ENCODE measurements at places on chromosomes 5 and 9. TPM values are rescaled to one million over a fixed set of nuclear protein-coding genes. Genes with fewer than 3 reads are reported as not detected.

The NEUROG1 gene
- not detected for total RNA-seq

DNA sequence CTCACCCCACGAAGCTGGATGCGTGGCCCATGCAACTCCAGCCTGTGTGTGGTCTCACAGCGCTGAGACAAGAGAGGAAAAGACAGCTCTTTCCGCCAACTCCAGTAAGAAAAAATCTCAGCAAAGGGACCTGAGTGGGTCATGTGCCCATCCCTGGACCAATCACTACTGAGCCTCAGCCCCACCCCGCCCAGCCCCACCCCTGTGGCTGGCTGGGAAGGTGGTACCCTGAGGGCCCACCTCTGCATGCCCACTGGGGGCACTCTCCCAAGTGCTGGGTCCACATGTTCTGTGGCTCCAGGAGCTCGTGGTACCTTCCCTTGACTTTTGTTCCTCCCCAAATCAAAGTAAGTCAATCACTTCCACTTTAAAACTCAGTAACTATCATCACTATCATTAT lies 105.1 kb upstream of the SMIM23 start:
- peaks cover 9% of the 10 kb centered on the region for H3K4me1 ChIP-seq
- peaks cover 27% of the 10 kb centered on the region for H3K27me3 ChIP-seq
- no peak overlapping the region for H3K27ac ChIP-seq
- DNase-seq: no peak
- H3K36me3 ChIP-seq: no peaks in the 10 kb centered on the region

The IFNB1 gene
- total RNA-seq: 0.57 TPM

The TAF11L9 gene
- not detected for total RNA-seq

The PLCXD3 gene
- total RNA-seq: not detected

DNA sequence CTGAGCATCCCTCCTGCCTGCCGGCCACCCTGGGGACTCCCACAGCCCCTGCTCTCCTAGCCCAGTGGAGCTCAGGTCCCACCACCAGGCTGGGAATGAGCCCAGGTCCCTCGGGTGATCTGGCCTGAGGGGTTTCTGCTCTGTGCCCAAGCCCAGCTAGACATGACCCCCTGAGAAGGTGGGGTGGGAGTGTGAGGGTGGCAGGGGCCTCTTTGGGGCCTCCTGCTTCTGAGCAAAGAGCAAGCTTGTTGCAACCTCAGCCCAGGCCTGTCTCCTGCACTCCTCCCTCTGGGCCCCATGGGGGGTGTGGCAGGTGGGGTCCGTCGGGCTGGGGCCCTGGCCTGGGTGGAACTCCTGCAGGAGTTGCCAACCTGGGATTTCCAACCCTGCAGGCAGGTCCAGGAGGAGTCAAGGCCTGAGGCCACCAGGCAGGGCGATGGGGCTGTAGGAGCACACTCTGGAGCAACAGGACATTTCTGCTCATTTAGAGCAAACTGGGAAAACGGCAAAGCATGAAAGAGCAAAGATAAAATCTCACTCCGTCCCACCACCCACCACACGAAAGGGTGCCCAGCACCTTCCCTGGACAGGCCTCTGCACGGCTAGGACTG lies 11.4 kb upstream of the NRARP start:
- H3K27ac ChIP-seq: no peak overlapping the region
- DNase-seq: no peak
- H3K4me1 ChIP-seq: no peaks in the 10 kb centered on the region

Data from activated naive CD4-positive, alpha-beta T cell treated with anti-CD3 and anti-CD28 coated beads for 36 hours (primary cell).